CD4-positive, alpha-beta T cell treated with Interleukin-21 for 1 hour (primary cell): ENCODE measurements at places on chromosomes 2 and 18.
A peak's percentile ranks its signal among the peaks of the same experiment; 100 is the strongest.

DNA sequence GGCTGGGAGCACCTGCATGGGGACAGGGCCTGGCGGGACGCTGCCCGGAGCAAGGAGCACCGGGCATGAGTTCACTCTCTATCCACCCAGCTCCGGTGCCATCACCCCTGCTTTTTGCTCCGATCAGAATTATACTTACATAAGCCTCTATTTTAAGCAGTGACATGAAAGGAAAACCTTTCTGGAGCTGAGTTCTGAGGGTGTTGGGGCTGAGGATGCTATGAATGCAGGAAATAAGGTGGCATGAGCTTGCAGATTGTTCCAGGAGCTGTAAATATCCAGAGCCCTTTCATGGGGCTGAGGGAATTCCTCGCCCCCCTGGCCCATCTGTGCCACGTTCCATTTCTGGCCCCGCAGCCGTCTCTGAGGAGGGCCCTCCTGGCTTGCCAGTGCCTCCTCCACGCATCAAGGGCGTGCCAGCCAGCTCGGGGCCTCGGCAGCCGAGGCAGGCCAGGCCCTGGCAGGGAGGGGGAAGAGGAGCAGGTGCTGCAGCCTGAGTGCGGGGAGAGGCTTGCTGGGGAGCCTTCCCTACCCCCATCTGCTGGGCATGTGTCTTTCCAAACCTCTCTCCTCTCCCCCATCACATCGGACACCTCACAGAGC is 91.7 kb upstream of the MCFD2 start:
- no peak for DNase-seq

DNA sequence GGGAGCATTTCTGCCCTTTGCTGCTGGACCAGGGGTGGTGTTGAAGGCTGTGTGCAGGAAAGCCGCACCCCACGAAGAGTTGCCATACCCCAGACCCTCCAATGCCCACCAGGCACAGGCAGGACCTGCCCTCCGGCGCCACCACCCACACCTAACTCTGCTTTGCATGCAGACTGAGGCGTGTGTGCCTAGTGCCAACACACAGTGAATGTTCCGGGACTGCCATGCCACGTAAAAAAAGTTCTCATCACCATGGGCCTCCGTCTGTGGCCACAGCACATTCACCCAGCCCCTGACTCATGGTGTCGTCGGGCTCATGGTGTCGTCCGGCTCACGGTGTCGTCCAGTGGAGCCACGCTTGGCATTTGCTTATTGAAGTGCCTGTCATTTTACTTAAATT is 184.9 kb upstream of the RAB6C start:
- no peak for DNase-seq

DNA sequence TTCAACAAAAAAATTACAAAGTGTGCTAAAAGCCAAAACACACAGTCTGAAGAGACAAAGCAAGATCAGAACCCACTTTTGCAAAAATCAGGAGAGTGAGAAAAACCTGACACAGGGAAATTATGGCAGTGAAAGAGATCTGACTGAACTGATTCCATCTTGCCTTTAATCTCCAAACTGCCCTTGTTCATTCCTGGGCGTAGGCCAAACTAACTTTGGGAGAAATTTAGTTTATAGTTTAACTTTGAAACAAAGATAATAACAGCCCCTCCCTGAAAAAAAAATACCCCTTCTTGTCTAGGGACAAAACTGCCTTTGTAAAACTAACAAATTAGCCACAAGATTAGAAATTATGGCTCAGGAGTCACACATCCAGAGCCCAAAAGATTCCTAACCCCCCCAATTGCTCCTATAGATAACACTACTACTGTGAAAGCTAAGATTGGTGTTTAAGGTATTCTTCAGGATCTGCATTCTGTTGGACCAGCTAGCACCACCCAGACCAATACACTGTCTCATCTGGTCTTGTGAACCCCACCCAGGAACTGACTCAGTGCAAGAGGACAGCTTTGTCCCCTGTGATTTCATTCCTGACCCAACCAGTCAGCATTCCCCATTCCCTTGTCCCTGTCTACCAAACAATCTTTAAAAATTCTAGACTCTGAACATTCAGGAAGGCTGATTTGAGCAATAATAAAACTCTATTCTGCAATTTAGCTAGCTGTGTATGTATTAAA is 226.1 kb upstream of the SH3BP4 start:
- no peak for DNase-seq

- DNase-seq, result no peak
Measured at GRCh38 chr18:46556590-46557206, 100.3 kb downstream of the LOXHD1 start.

DNA sequence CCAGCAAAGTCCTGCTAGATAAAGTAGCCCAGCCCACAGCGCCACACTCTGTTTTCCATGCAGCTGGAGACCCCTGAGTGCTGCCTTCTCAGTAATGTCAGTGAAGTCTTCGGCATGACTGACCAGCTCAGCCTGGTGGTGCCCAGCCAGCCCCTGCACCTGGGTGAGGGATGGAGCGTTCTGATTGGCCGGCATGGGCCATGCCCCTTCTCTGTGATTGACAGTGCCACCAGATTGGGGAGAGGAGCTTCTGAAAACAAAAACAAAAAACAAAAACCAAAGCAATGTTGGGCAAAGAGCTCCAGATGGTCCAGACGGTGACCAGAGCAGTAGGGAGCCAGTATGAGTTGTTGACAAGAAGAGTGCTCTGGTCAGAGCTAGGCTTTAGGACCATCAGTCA is 122.6 kb downstream of the DYSF start:
- no peak for DNase-seq

DNA sequence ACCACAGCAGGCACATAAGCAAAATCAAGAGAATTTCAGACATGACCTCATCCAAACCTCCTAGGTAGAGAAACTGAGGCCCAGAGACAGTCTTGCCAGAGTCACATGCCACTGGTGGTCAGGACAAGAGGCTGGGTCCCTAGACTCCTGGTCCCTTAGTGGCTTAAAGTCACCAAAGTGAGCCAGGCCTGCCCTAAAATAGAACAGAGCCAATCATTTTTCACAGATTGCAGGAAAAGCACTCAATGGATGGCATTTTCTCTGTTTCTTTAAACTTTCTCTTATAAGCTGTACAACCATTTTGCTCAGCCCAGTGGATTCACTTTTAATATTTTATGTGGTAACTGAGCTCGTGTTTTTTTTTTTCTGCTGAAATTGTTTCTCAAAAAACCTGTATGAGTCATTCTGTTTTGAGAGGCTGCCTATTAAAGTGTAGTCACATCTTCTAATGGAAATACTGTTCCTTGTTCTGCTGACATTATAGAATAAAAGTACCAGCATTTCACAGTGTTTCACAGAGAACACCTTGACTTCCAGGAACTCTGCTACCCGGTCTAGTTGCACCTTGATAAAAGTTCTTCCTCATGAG is 29.6 kb downstream of the STEAP3 start:
- DNase-seq, result no peak

- DNase-seq, result no peak
Measured at GRCh38 chr2:224223851-224224555, 177.9 kb downstream of the FAM124B start.

DNA sequence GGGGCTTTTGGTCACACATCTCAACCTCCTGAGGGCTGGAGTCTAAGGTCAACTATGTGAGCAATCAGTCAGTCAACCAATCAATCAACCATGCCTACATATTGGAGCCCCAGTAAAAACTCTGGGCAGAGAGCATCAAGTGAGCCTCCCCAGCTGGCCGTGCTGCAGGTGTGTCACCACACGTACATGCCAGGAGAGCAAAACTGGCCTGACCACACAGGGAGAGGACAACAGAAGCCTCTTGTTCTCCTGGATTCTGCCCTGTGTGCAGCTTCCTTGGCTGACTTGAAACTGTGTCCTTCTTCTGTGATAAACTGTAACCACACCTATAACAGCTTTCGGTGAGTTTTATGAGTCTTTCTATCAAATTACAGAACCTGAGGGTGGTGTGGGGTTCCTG is 25.9 kb downstream of the GPR35 start:
- no peak for DNase-seq

GRCh38 chr2:74824679-74825078 is 9.2 kb upstream of the HK2 start:
- DNase-seq, result no peak

- no peak for DNase-seq
Measured at GRCh38 chr18:59656373-59656887, 40.8 kb downstream of the CCBE1 start.

- no peak for DNase-seq
Measured at GRCh38 chr2:232406556-232407310, at the start of gene ALPG. TSS of gene ALPG (plus strand) at chr2:232406844. CDS start at chr2:232406895, 51 bp downstream.

DNA sequence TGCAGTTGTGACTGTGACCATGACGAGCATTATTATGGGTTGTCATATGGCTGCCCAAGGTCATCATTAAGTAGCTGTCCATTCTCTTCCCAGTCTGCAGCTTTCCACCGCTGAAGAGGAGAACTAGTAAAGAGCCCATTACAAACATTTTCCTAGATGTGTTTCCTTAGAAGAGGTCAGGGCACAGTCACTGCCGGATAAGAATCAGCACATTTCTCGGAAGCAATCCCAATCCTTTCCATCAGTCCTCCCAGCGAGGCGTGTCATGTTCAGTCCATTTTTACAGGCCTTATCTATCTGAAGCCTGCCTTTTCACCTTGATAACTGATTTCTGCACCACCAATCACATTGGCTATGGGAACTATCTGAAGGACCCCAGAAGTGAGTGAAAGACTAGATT is 319.9 kb upstream of the SLC14A2 start:
- no peak for DNase-seq

- no peak for DNase-seq
Measured at GRCh38 chr2:236849508-236849907, 236.2 kb upstream of the COPS8 start.

DNA sequence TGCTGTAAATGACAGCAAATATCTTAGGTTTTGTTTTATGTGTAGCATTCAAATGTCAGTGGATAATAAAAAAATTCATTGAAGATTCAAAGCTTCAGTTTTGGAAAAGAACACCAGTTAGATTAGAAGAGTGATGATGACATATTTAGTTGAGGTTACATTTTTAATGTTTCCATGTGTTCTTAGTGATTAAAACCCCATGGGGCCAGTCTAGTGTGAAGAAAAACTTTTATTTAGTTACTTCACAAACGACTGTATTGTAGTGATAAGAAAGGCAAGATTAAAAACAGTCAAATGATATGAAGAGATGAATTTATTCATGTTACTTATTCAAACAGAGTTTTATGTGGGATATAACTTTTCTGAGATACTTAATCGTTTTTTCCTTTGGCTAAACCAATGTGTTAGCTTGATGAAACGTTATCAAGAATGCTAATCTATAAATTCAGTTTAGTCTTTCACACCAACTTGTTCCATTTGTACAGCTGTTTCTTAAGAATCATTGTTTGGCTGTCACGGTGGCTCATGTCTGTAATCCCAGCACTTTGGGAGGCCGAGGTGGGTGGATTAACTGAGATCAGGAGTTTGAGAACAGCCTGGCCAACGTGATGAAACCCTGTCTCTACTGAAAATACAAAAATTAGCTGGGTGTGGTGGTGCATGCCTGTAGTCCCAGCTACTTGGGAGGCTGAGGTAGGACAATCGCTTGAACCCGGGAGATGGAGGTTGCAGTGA is 11.6 kb downstream of the BMPR2 start:
- no peak for DNase-seq

DNA sequence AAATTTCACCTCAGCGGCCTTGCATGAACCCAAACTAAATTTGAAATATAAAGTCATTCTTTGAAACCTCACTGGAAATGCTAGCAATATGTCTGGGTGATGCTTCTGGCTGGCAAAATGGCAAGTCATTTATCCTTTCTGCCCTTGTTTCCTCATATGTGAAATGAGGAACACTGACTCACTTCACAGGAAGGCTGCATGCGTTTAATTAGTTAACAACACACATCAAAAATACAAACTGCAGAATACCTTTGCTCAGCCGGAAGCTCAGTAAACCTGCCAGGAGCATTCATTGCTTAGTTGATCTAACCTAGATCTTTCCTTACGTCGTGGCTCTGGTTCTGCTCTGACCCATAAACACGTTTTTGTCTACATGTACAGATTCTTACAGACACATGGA is 214.2 kb upstream of the ACVR2A start:
- DNase-seq, result no peak

DNA sequence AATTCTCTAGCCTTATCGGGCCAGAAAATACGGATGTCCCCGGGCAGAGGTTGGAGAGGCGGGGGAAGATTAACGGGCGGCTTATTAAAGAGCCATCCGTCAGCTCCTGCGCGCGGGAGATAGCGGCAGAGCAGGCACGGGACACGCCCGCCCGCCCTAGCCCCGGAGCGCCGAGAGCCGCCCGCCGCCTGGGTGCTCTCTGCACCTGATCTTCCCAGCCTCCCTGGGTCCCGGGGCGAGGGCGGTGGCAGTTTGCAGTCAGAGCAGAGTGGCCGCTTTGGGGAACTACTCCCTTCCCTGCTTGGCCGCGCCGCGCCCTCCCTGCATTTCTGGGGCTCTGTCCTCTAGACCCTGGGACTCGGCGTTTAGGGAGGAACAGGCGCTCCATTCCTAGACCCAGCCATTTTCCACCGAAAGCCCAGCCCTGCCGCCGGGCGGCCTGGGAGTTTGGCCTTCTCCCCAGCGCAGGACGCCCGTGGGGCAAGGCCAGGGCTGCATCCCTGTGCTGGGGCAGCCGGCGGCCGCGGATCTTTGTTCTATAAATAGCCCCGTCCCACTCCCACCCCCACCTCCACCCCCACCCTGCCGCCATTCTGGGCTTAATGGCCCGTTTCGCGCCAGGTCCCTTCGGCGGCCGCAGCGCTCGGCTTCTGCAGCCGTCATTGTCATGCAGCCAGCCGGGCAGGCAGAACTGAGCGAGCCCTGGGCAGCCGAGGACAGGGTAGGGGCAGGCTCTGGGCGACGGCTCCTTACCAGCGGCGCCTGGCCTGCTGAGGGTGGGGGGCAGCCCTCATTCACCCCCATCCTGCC is 6.6 kb downstream of the GAD1 start:
- DNase-seq, result no peak

- no peak for DNase-seq
Measured at GRCh38 chr18:65477455-65477854, 273.4 kb upstream of the CDH7 start.

DNA sequence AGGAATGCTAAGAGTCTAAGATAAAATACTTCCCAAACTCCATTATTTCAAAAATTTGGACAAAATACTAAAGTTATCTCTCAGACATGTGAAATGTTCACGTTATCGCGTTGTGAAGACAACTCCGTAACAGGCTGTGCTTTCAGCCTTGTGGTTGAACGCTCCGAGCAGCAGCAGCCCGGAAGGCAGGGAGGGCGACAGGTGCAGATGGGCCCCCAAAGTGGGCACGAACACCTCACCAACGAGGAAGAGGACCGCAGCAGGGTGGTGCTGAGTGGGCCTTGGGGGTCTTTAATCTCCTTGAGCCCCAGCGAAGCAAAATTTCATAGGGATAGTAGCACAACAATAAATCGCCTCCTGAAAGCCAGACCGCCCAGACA is 1.0 kb upstream of the FAM110C start:
- DNase-seq, result no peak

GRCh38 chr2:171174075-171174474 is 13.4 kb upstream of the TLK1 start:
- DNase-seq, result no peak

- DNase-seq, result peak; percentile 45
Measured at GRCh38 chr2:190343536-190344275, at the start of gene INPP1. TSS of gene INPP1 (plus strand) at chr2:190343589. CDS start at chr2:190360103, 16,514 bp downstream.

- DNase-seq, result no peak
Measured at GRCh38 chr2:200050921-200051610, 95.7 kb downstream of the MAIP1 start.
